PC-3 (cell line): ENCODE measurements at places on chromosomes 11 and 22. TPM values are rescaled to one million over a fixed set of nuclear protein-coding genes. Genes with fewer than 3 reads are reported as not detected.

DNA sequence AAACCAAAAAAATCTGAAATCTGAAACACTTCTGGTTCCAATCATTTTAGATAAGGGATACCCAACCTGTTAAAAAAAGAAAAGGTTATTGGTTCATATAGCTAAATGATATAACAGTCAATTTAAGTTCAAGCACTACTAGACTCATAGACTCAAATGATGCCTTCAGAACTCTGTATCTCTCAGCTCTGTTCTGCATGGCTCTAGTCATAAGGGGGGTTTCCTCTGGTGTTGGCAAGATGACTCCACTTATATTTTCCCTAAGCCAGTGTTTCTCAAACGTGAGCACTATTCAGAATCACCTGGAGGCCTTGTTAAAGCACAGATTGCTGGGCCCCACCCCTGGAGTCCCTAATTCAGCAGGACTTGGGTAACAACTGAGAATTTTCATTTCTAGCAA, 11.5 kb upstream of the RRAS2 start:
- DNase-seq: no peak
- H3K27ac ChIP-seq: no peak overlapping the region
- H3K4me3 ChIP-seq: no peak overlapping the region
- peaks cover 15% of the 10 kb centered on the region for H3K4me1 ChIP-seq

GRCh38 chr22:23763579-23763945, 772 bp downstream of the C22orf15 start:
- no peak overlapping the region for H3K27ac ChIP-seq
- H3K4me1 ChIP-seq: peaks cover 4% of the 10 kb centered on the region; the same call in 1 of the 2 replicates
- H3K4me3 ChIP-seq: no peak overlapping the region
- no peaks in the 10 kb centered on the region for H3K27me3 ChIP-seq
- H3K36me3 ChIP-seq: peaks cover 5% of the 10 kb centered on the region; the same call in 1 of the 2 replicates
- DNase-seq: no peak

DNA sequence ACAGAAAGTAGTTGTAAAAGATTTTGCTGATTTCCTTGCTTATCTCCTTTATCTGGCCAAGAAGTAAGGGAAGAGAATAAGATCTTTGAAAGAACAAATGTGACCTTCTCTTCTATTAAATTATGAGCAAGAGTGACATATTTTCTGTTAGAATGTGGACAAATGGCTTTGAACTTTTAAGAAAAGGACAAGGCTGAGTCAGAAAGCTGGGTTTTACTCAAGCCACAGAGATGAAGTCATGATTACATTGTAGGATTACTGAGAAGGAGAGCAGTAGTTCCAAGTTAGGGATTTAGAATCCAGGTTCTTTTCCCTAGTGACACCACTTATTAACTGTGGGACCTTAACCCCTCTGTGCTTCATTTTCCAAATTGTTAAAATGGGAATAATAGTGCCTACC, 13.5 kb downstream of the CCDC90B start:
- peak overlapping the region; percentile 17; the same call in 1 of the 2 replicates for H3K27ac ChIP-seq
- DNase-seq: peak; percentile 80
- H3K4me1 ChIP-seq: peaks cover 8% of the 10 kb centered on the region; the same call in 1 of the 2 replicates
- H3K27me3 ChIP-seq: no peaks in the 10 kb centered on the region
- H3K4me3 ChIP-seq: no peak overlapping the region
- peaks cover 18% of the 10 kb centered on the region for H3K36me3 ChIP-seq

GRCh38 chr11:1461826-1462697, 24.5 kb downstream of the MOB2 start:
- no peaks in the 10 kb centered on the region for H3K4me1 ChIP-seq
- H3K4me3 ChIP-seq: no peak overlapping the region
- H3K36me3 ChIP-seq: no peaks in the 10 kb centered on the region
- no peak for DNase-seq
- no peaks in the 10 kb centered on the region for H3K27me3 ChIP-seq
- H3K27ac ChIP-seq: no peak overlapping the region

DNA sequence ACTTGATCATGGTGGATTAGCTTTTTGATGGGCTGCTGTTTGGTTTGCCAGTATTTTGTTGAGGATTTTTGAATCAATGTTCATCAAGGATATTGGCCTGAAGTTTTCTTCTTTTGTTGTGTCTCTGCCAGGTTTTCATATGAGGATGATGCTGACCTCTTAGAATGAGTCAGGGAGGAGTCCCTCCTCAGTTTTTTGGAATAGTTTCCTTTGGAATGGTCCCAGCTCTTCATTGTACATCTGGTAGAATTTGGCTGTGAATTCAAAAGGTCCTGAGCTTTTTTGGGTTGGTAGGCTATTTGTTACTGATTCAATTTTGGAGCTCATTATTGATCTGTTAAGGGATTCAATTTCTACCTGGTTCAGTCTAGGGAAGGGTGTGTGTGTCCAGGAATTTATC, 78.1 kb downstream of the CTSC start:
- no peak overlapping the region for H3K27ac ChIP-seq
- H3K36me3 ChIP-seq: no peaks in the 10 kb centered on the region; the same call in 1 of the 2 replicates
- DNase-seq: no peak

- no peaks in the 10 kb centered on the region for H3K27me3 ChIP-seq
- no peaks in the 10 kb centered on the region for H3K4me1 ChIP-seq
- no peaks in the 10 kb centered on the region for H3K36me3 ChIP-seq
- no peak for DNase-seq
- H3K4me3 ChIP-seq: no peak overlapping the region
- no peak overlapping the region for H3K27ac ChIP-seq
Measured at GRCh38 chr11:11039208-11039965, 181.5 kb upstream of the ZBED5 start.

- H3K27ac ChIP-seq: no peak overlapping the region
- no peaks in the 10 kb centered on the region for H3K36me3 ChIP-seq
- H3K27me3 ChIP-seq: peaks cover 92% of the 10 kb centered on the region
- H3K4me3 ChIP-seq: no peak overlapping the region
- no peak for DNase-seq
Measured at GRCh38 chr11:117837070-117837776, 12.7 kb upstream of the FXYD2 start.

DNA sequence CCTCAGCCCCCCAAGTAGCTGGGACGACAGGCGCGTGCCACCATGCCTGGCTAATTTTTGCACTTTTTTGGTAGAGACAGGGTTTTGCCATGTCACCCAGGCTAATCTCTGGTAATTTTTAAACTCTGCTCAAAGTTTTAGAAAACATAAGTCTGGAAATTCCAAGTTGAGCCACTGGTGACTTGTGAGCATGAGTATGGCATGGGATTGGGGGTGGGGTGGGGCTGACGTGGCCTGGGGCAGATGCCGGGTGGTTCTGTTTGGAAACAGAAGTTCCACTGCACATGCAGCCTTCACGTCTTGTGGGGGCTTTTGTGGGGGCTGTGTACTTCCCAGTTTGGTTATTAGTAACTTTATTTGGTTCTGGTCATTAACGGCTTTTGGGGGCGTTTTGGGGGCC, 67.3 kb downstream of the PTPRJ start:
- H3K4me1 ChIP-seq: peaks cover 49% of the 10 kb centered on the region
- H3K36me3 ChIP-seq: no peaks in the 10 kb centered on the region
- H3K4me3 ChIP-seq: no peak overlapping the region
- DNase-seq: no peak

DNA sequence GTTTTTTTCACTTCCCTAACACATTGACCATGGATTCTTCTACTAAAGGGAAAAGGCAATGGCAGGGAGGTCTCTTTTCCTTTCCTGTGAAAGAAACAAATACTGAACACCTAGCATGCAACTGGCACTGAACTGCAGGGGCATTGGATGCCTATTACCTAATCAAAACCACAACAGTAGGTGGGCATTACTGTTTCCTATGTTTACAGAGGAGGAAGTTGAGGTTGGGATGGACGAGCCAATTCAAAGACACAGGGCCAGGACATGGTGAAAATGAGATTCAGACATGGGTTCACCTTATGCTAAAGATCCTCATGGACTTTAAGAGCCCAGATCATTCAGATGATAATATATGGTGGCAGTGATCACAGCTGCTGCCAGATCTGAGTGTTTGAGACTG, 407.0 kb downstream of the MIAT start:
- H3K4me3 ChIP-seq: no peak overlapping the region
- no peak for DNase-seq
- no peaks in the 10 kb centered on the region for H3K36me3 ChIP-seq
- no peaks in the 10 kb centered on the region for H3K4me1 ChIP-seq
- H3K27ac ChIP-seq: no peak overlapping the region

GRCh38 chr22:37544955-37545702, 15.2 kb upstream of the CDC42EP1 start:
- no peaks in the 10 kb centered on the region for H3K27me3 ChIP-seq
- H3K4me1 ChIP-seq: peaks cover 28% of the 10 kb centered on the region
- DNase-seq: peak; percentile 78
- H3K27ac ChIP-seq: no peak overlapping the region
- H3K4me3 ChIP-seq: no peak overlapping the region

Gene MPEG1
- total RNA-seq: not detected in 2 replicates

Gene CARNS1
- total RNA-seq: 0.22 TPM in 1 of 2 replicates, not detected in the other

Gene SSTR3
- total RNA-seq: 0.55 TPM in 1 of 2 replicates, not detected in the other

Gene DGAT2
- 14.3 and 18.5 TPM in 2 replicates for total RNA-seq
